CD4-positive, alpha-beta T cell treated with Interleukin-15 for 4 hours (primary cell): ENCODE measurements at places on chromosomes 6 and 20.

DNA sequence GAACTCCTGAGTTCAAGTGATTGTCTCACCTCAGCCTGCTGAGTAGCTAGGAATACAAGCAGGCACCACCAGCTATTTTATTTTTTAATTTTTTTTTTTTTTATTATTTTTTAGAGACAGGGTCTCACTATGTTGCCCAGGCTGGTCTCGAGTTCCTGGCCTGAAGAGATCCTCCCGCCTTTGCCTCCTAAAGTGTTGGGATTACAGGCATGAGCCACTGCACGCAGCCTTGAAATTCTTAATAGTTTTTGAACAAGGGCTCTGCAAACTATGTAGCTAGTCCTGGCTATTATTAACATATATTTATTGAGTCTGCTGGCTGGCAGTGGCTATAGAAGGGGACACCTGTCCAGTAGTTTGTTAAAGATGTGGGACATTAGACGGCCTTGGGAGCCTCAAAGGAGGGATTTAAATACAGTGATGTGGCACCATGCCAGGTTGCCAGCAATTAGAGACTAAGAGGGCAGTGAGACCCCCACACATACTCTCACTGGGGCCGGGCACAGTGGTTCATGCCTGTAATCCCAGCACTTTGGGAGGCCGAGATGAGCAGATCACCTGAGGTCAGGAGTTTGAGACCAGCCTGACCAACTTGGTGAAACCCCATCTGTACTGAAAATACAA is 21.1 kb upstream of the TAF8 start:
- DNase-seq = no peak

DNA sequence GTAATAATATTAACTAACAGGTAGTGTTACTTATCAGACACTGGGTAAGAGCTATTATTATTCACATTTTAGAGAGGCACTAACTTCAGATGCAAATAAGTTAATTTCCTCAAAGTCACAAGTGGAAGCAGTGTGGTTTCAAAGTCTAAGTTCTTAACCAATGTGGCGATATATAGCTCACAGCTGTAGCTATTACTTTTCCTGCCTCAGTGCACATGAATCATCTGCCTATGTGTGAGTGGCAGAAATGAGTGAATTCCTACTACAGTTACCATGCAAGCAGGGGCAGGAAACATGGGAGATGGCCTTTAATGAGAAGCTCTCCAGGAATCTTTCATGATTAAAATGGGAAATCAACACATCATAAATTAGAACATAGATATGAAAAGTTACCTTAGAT is 126.2 kb upstream of the EYA4 start:
- DNase-seq = no peak

- no peak for DNase-seq
Observed at GRCh38 chr20:57785720-57786119, 75.9 kb upstream of the PMEPA1 start.

- no peak for DNase-seq
Observed at GRCh38 chr6:113719064-113719463, 138.1 kb upstream of the MARCKS start.

DNA sequence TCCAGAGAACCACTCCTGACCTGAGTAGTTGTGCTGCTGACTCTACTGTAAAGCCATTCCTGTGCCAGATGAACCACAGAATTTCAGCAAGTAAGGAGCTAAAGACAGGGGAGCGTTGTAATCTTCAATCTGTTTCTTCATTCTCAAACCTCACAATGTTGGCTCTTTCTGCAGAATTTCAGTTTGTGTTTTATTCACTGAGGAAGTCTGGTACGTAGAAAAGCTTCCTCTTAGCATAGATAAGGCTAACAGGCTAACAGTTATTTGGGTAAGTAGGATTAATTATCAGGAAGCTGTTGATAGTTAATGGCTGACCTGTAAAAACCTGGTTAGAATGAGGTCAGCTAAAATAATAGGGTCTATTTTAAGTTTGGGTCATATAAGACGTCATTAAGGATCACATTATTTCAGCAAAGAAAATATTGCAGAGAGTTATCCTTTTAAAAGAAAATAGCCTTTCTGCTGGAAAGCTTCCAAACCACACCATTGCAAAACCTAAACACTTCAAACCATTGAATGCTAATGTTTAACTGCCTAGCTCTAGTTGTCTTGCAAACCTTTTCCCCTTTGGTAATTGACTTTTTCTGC is 14.1 kb upstream of the TENT5A start:
- DNase-seq = no peak

- no peak for DNase-seq
Observed at GRCh38 chr6:26205625-26206574, 118.7 kb downstream of the HFE start.

DNA sequence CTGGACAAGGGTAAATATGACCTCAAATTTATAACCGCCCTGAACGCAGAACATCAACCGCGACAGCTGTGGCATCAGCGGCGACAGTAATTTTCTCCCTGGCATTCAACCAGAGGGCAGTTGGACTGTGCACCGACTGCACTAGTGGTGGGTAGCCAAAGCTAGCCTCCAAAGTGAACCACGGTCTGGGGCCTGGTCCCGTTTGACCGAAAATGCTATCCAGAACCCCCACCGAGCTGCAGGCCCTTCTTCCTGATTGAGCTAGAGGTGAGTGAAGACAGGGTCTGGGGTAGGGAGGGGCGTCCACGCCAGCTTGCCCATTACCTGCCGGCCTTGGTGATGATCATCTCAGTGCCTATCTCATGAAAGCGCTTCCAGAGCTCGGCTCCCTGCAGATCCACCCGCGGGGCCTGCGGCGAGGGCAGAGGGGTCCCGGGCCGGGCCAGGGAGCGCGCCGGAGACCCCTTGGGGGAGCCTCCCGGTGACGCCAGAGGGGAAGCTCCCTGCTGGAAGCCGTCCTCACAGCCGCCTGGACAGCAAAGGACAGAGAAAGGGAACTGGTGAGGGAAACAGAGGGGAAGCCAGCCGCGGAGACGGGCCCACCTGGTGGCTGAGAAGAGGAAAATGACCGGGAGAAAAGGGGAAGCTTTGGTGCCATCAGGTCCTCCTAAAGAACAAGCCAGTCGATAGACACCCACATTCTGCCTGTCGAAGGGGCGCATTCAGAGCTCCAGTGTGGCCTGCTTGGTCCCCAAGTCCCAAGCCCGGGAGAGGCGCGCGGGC is 2.0 kb downstream of the TBX18 start:
- DNase-seq = no peak

- peak; percentile 66 for DNase-seq
Observed at GRCh38 chr20:56440346-56441007, 27.9 kb upstream of the RTF2 start.

- DNase-seq = no peak
Observed at GRCh38 chr6:80158478-80158989, 52.1 kb downstream of the BCKDHB start.

GRCh38 chr6:131916847-131917246 is 34.3 kb downstream of the CCN2 start:
- DNase-seq = no peak

DNA sequence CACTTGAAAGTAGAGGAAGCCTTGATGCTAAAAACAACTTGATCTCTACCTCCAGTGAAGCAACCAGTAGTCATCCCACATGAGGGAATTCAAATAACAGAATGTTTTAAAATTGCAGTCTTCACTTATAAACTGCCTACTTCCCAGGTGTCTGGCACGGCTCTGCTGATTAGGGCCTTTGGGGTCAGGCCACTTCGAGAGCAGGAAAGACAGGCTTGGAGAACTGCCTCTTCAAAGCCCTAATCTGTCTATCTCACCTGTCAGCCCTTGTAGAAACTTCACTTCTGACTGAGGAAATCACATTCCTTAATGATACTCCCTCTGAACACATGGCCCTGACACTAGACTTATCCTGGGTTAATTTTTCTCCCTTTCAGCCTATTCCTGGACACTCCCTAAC is 458.6 kb downstream of the TENT5A start:
- no peak for DNase-seq

DNA sequence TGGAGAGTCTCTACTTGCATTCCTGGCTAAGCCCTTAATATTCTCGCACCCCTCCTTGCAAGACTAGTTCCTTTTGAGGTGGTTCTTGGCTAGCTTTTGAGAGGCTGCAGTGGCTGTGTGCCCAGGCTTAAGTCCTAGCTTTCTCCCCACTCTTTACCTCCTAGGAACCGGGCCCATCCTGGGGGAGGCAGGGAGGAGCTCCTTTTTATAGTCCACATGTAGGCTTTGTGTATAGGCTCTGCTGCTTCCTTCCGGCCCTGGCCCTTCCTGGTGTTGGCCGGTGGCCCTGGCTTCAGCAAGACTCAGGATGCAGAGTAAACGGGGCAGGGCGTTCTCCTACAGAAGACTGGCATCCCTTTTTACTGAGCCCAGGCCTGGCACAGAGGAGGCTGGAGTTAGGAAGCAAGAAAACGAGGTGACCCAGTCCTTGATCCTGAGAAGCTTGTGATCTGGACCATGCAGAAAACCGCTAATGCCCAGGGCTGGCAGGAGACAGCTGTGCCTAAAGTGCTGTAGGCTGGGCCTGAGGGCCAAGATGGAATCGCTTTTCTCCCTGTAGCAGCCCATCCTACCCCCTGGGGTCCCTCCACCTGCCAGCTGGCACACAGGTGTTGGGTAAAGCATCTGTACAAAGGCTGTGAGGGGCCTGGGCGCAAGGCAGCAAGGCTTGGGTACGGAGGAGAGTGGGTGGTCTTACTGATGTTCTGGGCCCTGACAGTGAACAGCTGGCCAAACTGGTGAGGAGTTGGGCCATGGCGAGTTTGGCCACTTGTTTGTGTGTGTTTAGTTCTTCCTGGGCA is 8.7 kb downstream of the PLCG1 start:
- DNase-seq = no peak

GRCh38 chr6:133887156-133887879 is 1.6 kb upstream of the TCF21 start:
- DNase-seq = no peak

- peak; percentile 38 for DNase-seq
Observed at GRCh38 chr6:41080621-41081020, 7.8 kb downstream of the NFYA start.

DNA sequence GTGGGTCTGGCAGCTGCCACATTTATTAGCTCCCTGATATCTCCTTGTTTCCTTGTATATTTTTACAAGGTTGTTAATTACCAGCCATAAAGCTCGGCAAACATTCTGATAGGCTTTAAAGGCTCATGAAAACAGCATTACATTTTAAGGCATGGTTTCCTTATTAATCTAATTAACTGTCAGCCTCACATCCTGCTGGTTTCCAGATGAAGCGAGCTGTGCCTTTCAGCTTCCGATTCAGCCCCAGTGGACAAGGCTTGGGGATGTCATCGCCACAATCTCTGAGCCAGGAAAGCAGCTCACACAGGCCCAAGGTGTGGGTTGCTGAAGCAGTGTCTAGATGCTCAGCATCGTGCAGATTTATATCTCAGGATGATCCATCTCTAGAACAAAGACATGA is 66.0 kb upstream of the RALY start:
- no peak for DNase-seq

DNA sequence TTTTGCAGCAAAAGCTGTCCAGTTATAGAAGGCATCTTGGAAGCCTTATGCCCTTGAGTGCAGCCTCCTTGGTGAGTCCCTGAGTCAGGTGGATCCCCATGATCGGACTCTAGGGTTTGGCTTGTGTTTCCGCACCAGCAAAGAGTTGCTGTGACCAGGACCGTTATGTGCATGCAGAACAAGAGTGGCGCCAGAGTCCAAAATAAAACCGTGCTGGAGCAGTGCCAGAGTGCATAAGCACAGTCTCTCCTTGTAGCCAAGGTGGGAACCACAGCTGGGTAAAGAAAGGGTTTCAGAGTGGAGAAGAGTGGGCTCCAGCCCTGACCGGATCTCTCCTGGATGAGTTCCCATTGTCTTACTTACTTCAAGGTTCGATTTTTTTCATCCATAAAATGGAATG is 58.6 kb downstream of the FOXA2 start:
- no peak for DNase-seq

GRCh38 chr20:58667975-58668374 is 16.9 kb downstream of the STX16 start:
- no peak for DNase-seq

DNA sequence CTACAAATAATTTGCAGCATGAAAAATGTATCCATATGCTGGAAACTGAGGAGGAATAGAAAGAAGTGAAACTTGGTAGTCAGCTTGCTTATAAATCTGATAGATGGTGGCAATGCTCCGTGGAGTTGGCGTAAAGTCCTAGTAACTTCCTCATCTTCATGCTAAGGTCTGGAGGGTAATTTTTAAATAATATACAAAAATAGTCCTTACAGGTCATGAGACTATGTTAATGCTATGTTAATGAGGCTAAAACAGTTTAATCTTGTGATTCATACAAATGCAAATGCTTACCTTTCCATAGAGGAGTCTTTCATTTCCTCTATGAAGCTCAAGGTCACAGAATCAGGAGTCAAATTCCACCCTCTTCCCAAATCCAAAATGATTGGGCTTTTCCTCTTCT is 9.4 kb upstream of the CRIP3 start:
- no peak for DNase-seq

DNA sequence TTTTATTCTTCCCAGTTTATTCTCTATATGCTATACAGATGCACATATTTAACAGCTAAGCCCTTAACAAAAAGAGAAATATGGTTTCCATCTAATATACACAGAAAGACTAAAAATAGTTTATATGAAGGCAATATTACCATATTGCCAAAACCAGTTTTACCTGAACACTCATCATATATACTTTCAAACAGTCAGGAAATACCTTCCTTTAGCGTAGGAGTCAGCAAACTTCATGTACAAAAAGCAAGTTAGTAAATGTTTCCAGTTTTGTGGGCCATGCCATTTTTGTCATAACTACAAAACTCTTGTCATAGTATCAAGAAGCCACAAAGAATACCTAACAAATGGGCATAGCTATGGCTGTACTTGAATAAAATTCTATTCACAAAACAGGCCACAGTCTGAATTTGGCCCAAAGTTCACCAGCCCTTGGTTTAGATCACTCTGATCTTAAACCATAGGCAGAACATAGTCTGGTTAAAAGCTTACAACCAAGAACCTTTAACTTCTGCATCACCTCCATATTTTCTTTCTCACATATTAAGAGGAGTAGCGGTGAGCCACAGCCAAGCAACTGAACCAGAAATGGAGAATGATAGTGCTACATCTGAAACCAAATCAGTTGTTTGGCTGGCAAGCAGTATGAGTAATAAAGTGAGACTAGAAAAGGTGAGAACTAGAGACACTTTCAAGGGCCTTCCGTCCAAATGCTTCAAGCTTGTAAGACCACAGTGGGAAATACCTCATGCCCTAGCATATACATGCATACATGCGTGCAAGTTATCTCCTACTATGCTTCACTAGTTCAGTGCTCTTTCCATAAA is 116.6 kb downstream of the PTPRK start:
- no peak for DNase-seq

- DNase-seq = no peak
Observed at GRCh38 chr6:11279284-11279689, 46.8 kb upstream of the NEDD9 start.

GRCh38 chr20:58579819-58580473 is 64.7 kb upstream of the APCDD1L start:
- DNase-seq = no peak
